ENCODE measurements at places on chromosomes 1 and 21. TPM values are rescaled to one million over a fixed set of nuclear protein-coding genes. Genes with fewer than 3 reads are reported as not detected.

- H3K27ac ChIP-seq, result no peak overlapping the region
- H3K4me3 ChIP-seq, result peak overlapping the region; percentile 52
- no peaks in the 10 kb centered on the region for H3K36me3 ChIP-seq
- DNase-seq, result no peak
- peaks cover 7% of the 10 kb centered on the region for H3K4me1 ChIP-seq
These were observed 11.8 kb downstream of the NHLH2 start for GRCh38 chr1:115829023-115829674.

GRCh38 chr21:38729754-38730379, 75.9 kb upstream of the ETS2 start:
- H3K27ac ChIP-seq, result no peak overlapping the region
- H3K27me3 ChIP-seq, result peaks cover 14% of the 10 kb centered on the region
- peaks cover 3% of the 10 kb centered on the region for H3K36me3 ChIP-seq
- DNase-seq, result no peak
- peaks cover 9% of the 10 kb centered on the region for H3K4me1 ChIP-seq

FCRL2 gene
- total RNA-seq, result not detected

DNA sequence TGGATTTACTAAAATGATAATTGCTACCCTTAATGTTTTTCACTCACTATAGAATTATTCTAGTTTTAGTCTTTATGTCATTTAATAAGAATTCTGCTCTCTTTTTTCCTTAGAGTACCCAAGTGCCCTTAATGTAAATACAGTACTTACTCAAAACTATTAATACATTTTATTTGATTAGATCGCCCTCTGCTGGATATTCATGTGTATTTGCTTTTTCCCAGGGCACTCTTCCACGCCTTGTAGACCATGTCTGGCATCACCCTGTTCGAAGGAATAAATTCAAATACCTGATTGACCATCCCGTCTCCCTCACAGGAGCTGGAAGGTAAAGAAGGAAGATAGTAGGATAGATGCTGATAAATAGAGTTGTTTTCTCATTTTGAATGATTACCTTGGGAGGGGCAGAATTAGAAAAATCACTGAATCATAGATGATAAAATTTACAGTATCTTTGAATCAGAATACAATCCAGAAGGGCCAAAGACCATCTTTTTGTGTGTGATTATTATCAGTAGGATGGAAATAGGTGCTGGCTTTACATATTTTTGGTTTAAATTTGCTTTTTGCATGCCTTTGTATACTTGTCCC, 4.1 kb downstream of the AXDND1 start:
- H3K4me1 ChIP-seq, result peaks cover 19% of the 10 kb centered on the region
- no peak overlapping the region for H3K27ac ChIP-seq
- no peak overlapping the region for H3K4me3 ChIP-seq
- peak; percentile 38 for DNase-seq

DNA sequence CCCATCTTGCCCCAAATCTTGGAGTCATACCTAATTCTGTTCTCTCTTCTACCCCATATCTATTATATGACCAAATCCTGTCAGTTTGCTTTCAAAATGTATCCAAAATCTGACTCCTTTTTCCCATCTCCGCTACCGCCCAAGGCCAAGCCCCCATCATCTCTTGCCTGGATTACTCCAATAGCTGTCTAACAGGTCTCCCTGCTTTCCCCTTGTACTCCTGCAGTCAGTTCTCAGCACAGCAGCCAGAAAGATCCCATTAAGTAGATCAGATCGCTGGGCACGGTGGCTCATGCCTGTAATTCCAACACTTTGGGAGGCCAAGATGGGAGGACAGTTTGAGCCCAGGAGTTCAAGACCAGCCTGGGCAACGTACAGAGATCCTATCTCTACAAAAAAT, 19.8 kb downstream of the IQGAP3 start:
- no peak overlapping the region for H3K4me3 ChIP-seq
- no peak for DNase-seq
- no peaks in the 10 kb centered on the region for H3K27me3 ChIP-seq
- no peak overlapping the region for H3K27ac ChIP-seq
- no peaks in the 10 kb centered on the region for H3K36me3 ChIP-seq
- peaks cover 4% of the 10 kb centered on the region for H3K4me1 ChIP-seq

GBP2 gene
- total RNA-seq, result 253 TPM

DNA sequence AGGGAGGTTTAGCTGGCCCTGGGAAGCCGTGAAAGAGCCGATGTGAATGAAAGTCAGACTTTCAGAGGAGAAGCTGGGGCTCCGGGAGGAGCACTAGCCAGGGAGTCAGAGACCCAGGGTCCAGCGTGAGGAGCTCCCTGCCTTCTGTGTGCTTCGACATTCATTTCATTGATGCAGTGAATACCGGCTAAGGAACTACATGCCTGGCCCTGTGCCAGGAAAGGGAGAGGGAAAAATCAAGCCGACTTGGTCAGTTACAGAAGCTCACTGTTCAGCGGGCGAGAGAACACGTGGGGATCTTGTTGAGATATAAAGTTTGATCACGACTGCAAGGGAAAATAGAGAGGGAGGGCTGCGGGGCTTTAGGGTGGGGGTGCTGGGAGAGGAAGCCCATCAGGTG, 76.7 kb upstream of the RUNX3 start:
- no peak overlapping the region for H3K4me3 ChIP-seq
- peak overlapping the region; percentile 7 for H3K27ac ChIP-seq
- peaks cover 68% of the 10 kb centered on the region for H3K4me1 ChIP-seq
- H3K27me3 ChIP-seq, result no peaks in the 10 kb centered on the region
- H3K36me3 ChIP-seq, result no peaks in the 10 kb centered on the region

- peak; percentile 32 for DNase-seq
- no peaks in the 10 kb centered on the region for H3K36me3 ChIP-seq
- H3K4me3 ChIP-seq, result no peak overlapping the region
- H3K27ac ChIP-seq, result no peak overlapping the region
- peaks cover 18% of the 10 kb centered on the region for H3K4me1 ChIP-seq
These were observed 805 bp downstream of the ATG4C start for GRCh38 chr1:62784509-62785365.

GRCh38 chr21:17238468-17238867, 274.4 kb upstream of the CXADR start:
- no peaks in the 10 kb centered on the region for H3K27me3 ChIP-seq
- H3K4me3 ChIP-seq, result no peak overlapping the region
- H3K36me3 ChIP-seq, result no peaks in the 10 kb centered on the region

DNA sequence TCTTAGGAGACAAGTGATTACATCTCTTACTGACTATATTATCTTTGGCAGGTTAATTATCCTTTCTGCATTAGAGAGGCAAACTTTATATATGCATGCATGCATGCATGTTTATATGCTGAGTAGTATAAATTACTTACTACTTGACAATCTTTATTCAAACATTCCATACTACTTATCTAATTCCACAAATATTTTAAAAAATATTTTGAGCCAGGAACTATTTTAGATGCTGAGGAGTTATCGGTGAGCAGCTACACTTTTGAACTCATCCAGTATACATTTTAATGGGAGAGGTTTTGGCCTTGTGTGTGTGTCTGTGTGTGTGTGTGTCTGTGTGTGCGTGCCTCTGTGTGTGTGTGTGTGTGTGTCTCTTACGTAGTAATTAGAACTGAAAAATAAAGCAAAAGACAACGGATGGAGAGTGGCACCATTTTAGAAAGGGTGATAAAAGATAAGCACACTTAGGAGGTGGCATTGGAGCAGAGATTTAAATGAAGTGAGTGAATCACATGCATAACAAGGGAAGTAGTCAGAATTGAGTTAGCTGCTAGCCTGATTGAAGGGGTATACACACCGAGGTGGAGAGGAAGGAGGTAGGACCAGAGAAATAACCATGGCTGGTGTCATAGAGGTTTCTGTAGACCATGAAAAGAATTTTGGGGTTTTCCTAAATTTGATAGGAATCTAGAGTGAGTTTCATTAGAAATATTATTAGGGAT, 1488.4 kb downstream of the MRPL39 start:
- no peak for DNase-seq
- no peaks in the 10 kb centered on the region for H3K27me3 ChIP-seq
- H3K36me3 ChIP-seq, result no peaks in the 10 kb centered on the region
- H3K4me3 ChIP-seq, result no peak overlapping the region
- no peak overlapping the region for H3K27ac ChIP-seq
- no peaks in the 10 kb centered on the region for H3K4me1 ChIP-seq

GRCh38 chr1:15820478-15820877, 13.0 kb upstream of the UQCRHL start:
- no peak overlapping the region for H3K27ac ChIP-seq
- H3K27me3 ChIP-seq, result no peaks in the 10 kb centered on the region
- H3K4me3 ChIP-seq, result no peak overlapping the region
- no peak for DNase-seq

GRCh38 chr21:25735646-25736597, 1.1 kb downstream of the GABPA start:
- H3K4me3 ChIP-seq, result peak overlapping the region; percentile 98
- peak; percentile 88 for DNase-seq
- peak overlapping the region; percentile 92 for H3K27ac ChIP-seq
- H3K4me1 ChIP-seq, result peaks cover 46% of the 10 kb centered on the region
- peaks cover 12% of the 10 kb centered on the region for H3K36me3 ChIP-seq

GRCh38 chr1:94983171-94983739, 56.3 kb upstream of the CNN3 start:
- H3K36me3 ChIP-seq, result no peaks in the 10 kb centered on the region
- no peak for DNase-seq
- H3K4me3 ChIP-seq, result no peak overlapping the region
- peaks cover 7% of the 10 kb centered on the region for H3K4me1 ChIP-seq
- H3K27me3 ChIP-seq, result no peaks in the 10 kb centered on the region

GRCh38 chr1:14897080-14897449, 256.5 kb upstream of the TMEM51 start:
- H3K27ac ChIP-seq, result no peak overlapping the region
- no peak overlapping the region for H3K4me3 ChIP-seq
- H3K4me1 ChIP-seq, result no peaks in the 10 kb centered on the region
- H3K36me3 ChIP-seq, result no peaks in the 10 kb centered on the region
- DNase-seq, result peak; percentile 15

DNA sequence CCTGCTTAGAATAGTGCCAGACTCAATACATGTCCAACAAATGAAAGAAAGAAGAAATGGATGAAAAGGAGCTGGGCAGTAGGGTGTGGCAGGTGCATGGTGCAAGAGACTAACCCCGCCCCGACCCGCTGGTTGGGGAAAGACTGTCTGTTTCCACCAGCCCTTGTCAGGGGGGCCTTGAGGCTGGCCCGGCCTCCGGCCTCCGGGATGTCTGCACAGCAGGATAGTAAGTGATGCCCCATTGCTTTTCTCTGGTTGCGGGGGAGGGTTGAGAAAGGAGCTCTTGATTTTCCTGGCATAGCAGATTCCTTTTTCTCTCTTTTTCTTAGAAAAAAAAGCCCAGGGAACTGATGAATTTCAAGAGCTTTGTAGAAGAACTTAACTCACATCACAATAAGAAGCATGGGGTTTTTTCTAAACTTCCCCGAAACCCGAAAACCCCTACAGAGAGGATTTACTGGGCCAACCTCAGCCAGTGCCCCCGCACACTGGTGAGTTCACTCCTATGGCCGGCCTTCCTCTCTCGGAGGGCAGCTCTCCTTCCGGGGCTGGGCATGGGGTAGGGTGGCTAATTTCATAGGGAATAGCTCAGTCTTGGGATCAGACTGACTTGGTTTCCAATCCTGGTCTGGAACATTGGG, 12.5 kb upstream of the TTC22 start:
- no peaks in the 10 kb centered on the region for H3K27me3 ChIP-seq
- H3K36me3 ChIP-seq, result no peaks in the 10 kb centered on the region
- H3K27ac ChIP-seq, result no peak overlapping the region
- no peak for DNase-seq
- H3K4me3 ChIP-seq, result no peak overlapping the region

BRINP2 gene
- total RNA-seq, result not detected

- H3K27ac ChIP-seq, result no peak overlapping the region
- H3K36me3 ChIP-seq, result no peaks in the 10 kb centered on the region
- no peaks in the 10 kb centered on the region for H3K27me3 ChIP-seq
- DNase-seq, result no peak
- peaks cover 9% of the 10 kb centered on the region for H3K4me1 ChIP-seq
These were observed 35.8 kb downstream of the UBIAD1 start for GRCh38 chr1:11308699-11309224.

- no peak overlapping the region for H3K27ac ChIP-seq
- DNase-seq, result no peak
- H3K36me3 ChIP-seq, result no peaks in the 10 kb centered on the region
- H3K27me3 ChIP-seq, result no peaks in the 10 kb centered on the region
- no peak overlapping the region for H3K4me3 ChIP-seq
These were observed 587.9 kb downstream of the ADGRL2 start for GRCh38 chr1:82388679-82389078.

- no peak for DNase-seq
- H3K4me3 ChIP-seq, result no peak overlapping the region
- H3K36me3 ChIP-seq, result peaks cover 13% of the 10 kb centered on the region
These were observed 3.0 kb upstream of the AHCTF1 start for GRCh38 chr1:246934765-246935164.

AK5 gene
- 9.9 TPM for total RNA-seq

DNA sequence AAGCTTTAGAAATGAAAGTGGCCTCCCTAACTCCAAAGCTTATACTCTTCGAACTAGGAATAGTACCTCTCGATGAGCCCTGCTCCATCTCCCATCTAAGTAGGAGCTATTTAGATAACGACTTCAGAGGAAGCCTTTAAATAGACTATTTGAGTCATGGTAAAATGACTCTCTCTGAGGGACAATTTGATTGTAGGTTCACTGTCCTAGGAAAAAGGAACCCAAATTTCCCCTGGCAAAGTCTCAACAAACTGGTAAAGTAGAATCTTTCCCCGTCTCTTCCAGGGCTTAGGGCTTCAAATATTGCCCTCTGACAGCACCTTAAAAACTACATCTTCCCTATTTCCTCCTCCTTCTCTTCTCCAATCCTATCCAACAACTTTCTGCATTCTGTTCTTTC, 2.0 kb upstream of the FCER1A start:
- peaks cover 21% of the 10 kb centered on the region for H3K27me3 ChIP-seq
- H3K4me3 ChIP-seq, result no peak overlapping the region
- no peaks in the 10 kb centered on the region for H3K4me1 ChIP-seq

GRCh38 chr1:160874935-160875334, 10.0 kb downstream of the ITLN1 start:
- no peak overlapping the region for H3K27ac ChIP-seq
- H3K4me3 ChIP-seq, result no peak overlapping the region
- no peaks in the 10 kb centered on the region for H3K27me3 ChIP-seq

RCAN1 gene
- total RNA-seq, result 10.0 TPM

GSTM2 gene
- 23.9 TPM for total RNA-seq

DNA sequence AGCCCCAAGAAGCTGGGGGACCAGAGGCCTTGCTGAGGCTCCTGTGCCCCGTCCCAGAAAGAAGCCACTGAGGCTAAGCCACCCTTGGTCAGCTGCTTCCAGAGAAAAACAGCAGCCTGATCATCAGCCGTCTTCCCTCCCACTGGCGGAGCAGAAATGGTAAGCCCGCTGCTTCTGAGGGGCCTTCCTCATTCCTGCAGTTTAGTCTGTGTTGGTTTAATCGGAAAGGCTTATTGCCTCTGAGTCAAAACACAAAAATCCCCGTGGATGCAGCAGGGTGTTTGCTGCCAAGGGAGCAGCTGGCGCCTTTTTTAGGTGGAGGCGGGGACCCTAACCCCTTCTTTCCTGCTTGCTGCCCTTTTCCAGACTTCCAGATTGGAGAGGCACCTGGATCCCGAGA, 33.9 kb downstream of the SPSB1 start:
- no peaks in the 10 kb centered on the region for H3K4me1 ChIP-seq
- H3K27me3 ChIP-seq, result no peaks in the 10 kb centered on the region
- DNase-seq, result no peak
